ENCODE measurements at places on chromosomes 3 and 15. TPM values are rescaled to one million over a fixed set of nuclear protein-coding genes. Genes with fewer than 3 reads are reported as not detected.

GRCh38 chr3:150738688-150739087 lies 24.3 kb downstream of the SIAH2 start:
- peaks cover 3% of the 10 kb centered on the region for H3K4me1 ChIP-seq
- H3K36me3 ChIP-seq, result no peaks in the 10 kb centered on the region
- no peak for DNase-seq

GRCh38 chr3:123406598-123406997 lies 42.3 kb downstream of the ADCY5 start:
- no peaks in the 10 kb centered on the region for H3K27me3 ChIP-seq
- H3K4me3 ChIP-seq, result no peak overlapping the region
- DNase-seq, result no peak
- no peak overlapping the region for H3K27ac ChIP-seq
- peaks cover 3% of the 10 kb centered on the region for H3K4me1 ChIP-seq
- no peaks in the 10 kb centered on the region for H3K36me3 ChIP-seq

DNA sequence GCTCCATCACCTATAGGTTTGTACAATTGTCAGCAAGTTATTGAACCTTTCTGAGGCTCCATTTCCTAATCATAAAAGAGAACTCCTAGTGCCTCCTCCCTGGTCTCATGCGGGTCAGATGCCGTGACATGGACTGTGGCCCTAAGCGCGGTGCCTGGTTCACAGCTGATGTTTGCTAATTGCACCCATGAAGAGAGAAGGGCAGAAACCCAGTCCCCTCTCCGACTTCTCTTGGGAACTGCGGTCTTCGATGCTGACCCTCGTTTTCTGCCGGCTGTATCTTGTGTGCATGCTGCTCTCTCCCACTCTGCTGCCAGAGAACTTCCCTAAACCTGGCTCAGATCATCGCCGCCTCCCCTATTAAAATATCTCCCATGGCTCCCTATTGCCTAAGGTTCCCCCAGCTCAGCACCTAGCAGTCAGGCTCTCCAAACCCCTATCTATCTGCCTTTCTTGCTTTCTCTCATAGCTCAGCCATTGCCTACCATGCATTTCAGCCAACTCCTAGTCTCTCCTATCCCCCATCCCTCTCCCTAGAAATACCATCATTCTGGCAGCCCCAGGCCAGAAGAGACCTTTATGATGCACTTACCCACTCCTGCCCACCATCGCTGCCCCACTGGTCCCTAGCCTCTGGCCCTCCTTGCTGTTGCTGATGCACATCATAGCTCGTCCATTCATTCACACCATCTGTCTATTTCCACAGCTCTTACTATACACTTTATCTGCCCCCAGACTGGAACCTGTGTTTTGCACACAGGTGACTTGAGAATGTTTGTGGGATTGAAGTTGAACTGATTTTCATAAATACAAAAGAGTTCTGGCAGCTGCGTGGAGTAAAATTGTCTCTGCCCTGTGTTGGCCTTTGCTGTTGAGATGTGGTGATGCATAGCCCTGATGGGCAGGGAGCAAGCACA lies 6.6 kb downstream of the ISG20 start:
- no peak overlapping the region for H3K27ac ChIP-seq
- H3K27me3 ChIP-seq, result no peaks in the 10 kb centered on the region
- peaks cover 6% of the 10 kb centered on the region for H3K4me1 ChIP-seq
- no peaks in the 10 kb centered on the region for H3K36me3 ChIP-seq
- DNase-seq, result no peak
- no peak overlapping the region for H3K4me3 ChIP-seq

TEX9 gene
- 6.1 TPM for total RNA-seq

GDPGP1 gene
- total RNA-seq, result 7.4 TPM

PCLAF gene
- 4.7 TPM for total RNA-seq

Data from glutamatergic neuron (in vitro differentiated cells).